Neural progenitor cell (in vitro differentiated cells): ENCODE measurements at places on chromosomes 16 and 17. TPM values are rescaled to one million over a fixed set of nuclear protein-coding genes. Genes with fewer than 3 reads are reported as not detected.

GNAO1 gene
- 1.9 and 3.2 TPM in 2 replicates for total RNA-seq

MFAP4 gene
- total RNA-seq = 0.22 TPM in 1 of 2 replicates, not detected in the other

GPR142 gene
- total RNA-seq = 0.93 TPM in 1 of 2 replicates, not detected in the other

ACAP1 gene
- 0.65 and 2.7 TPM in 2 replicates for total RNA-seq

CDH1 gene
- total RNA-seq = 1.9 and 3.3 TPM in 2 replicates

BCL6B gene
- 3.8 and 5.3 TPM in 2 replicates for total RNA-seq

RIPOR1 gene
- 8.7 and 13.5 TPM in 2 replicates for total RNA-seq
